Pulmonary artery endothelial cell (primary cell): ENCODE measurements at places on chromosomes 3 and 15. TPM values are rescaled to one million over a fixed set of nuclear protein-coding genes. Genes with fewer than 3 reads are reported as not detected.

The IFRD2 gene
- total RNA-seq: 148 and 187 TPM in 2 replicates

- DNase-seq: no peak
Measured at GRCh38 chr3:106083207-106083606, 214.4 kb upstream of the CBLB start.

The SI gene
- total RNA-seq: not detected in 2 replicates

DNA sequence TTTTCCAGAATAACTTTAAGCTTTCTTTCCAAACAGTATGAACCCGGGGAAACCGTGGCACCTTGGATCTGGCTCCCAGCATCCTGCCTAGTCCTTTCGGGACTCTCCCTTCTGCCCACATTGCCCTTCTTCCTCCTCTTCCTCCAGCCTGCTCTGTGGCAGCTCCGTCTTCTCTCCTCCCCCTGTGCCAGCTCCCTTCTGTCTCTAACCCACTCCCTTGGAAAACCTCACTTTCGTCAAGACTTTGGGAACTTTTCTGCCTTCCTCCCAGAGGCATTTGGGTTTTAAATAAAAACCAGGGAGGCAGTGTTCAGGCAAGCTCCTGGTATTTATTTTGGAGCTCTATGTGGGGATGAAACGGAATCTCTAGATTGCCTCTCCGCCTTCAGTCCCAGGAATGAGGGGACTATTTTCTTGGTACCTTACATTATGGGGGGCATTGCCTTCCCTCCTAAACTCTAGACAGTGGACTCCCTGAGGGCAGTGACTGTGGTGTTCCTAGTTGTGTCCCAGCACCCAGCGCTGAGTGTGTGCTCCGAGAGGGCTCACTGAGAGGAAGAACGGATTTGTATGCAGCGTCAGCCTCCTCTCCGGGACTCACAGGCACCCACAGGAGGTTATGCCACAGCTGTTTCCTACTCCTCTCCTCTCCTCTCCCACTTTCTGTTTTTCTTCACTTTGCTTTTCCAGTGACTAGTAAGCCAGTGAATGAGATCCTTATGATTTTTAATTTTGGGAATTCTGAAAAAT lies 105.4 kb upstream of the MRPS22 start:
- no peak for DNase-seq

The ACKR4 gene
- 4.4 and 7.7 TPM in 2 replicates for total RNA-seq

The BCHE gene
- under 0.01 TPM in 1 of 2 replicates, not detected in the other for total RNA-seq

DNA sequence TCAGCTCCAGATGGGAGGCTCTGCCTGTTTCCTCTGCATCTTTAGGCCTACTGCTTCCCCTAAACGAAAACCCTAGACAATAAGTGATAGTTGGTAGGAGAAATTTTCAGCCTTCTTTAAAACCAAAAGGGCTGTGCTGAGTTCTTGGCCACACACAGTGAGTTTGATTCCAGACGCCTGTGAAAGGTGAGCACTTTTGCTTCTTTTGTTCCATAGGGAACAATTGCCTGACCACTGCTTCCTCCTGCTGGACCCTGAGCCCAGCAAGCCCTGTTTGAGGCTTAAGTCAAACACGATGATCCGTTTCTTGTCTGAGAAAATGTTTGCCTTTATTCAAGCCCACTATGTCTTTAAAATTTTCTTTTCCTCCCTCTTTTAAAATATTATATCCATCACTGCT lies 493.9 kb downstream of the ZIC1 start:
- DNase-seq: no peak

DNA sequence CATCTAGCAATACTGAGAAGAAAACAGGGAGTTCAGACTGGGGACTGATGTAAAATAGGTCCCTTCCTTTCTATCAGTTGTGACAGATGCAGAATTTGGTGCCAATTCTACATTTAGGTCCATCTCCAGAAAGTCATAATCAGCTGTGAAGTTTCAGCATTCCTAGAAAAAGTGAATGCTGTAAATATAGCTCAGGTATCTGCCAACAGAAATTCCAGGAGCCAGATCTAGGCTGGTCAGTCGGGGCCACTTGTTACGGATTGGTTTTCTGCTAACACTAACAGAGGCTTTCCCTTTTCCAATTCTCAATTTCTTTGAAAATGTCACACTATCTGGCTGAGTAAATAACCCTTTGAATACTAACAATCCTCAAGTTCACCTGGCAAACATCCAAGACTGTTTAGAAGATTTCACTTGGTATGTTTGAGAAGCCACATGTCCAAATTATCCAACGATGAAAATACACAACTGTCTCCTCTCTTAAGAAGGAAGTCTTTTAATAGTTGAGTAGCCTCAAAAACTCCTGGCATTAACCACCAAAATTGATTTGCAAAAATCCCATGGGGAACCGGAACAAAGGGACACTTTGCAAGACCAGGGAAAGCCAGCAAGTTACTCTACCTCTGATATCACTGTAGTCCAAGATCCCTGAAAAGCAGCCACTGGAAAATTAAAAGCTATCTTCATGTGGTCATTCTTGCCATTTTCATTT lies 222.3 kb downstream of the ZMAT3 start:
- DNase-seq: no peak

The ENTPD3 gene
- 0.07 TPM in 1 of 2 replicates, not detected in the other for total RNA-seq

DNA sequence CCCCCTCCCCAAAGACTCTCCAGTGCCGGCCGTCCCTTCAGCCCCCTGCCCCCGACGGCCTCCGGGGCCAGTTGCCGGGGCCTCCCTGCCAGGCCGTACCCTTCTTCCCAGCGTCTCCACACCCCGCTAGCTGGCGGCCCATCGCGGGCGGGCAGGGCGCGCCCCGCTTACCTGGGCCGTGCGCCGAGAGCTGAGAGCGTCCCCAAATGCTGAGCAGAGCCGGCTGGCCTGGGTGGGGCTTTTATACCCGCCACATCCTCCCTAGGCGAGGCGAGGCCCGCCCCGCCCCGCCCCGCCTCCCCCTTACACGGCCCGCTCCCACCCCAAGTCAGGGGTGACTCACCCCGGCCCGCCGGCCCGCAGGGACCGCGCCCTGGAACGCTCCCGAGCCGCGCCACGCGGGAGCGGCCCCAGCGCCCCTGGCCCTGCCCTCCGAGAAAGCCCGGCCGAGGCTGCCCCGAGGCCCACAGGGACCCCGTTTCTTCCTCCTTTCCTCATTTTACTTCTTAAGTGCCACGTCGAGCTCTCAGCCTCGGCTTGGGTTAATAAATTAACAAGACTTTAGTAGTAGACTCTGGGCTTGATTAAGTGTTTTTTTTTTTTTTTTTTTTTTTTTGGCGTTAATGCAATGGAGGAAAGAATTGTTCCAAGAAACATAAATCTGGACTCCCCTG lies at the start of gene ANXA2:
ANXA2 (minus strand) TSS at position 215 of the 674 bp plus-strand sequence. CDS start 11,911 bp downstream, outside the sequence.
- no peak for DNase-seq

The TTLL13 gene
- total RNA-seq: 0.04 TPM in 1 of 2 replicates, not detected in the other

DNA sequence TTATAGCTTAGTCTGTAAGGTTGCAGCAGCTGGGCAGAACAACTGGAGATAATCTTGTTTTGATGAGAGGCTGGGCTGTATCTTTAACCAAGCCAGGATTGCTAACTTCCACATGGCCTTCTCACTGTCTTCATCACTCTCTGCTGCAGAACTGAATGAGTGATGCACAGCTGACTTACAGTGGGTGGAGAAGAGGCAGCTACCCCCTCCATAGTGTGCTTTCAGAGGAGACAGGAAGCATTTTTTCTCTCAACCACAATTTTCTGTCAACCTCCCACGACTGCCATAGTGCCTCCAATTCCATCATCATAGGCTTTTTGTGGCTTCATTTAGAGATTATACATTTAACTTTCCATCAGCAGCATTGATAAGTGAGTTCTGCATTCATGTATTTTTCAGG lies 168.2 kb downstream of the CLSTN2 start:
- no peak for DNase-seq

- DNase-seq: no peak
Measured at GRCh38 chr15:55628369-55628730, 40.2 kb upstream of the PYGO1 start.

GRCh38 chr3:157500232-157500631 lies 3.0 kb downstream of the VEPH1 start:
- DNase-seq: no peak

- no peak for DNase-seq
Measured at GRCh38 chr15:70399204-70399603, 301.5 kb upstream of the TLE3 start.

The CHRNA3 gene
- total RNA-seq: not detected in 2 replicates

The SLTM gene
- 48.1 and 68.3 TPM in 2 replicates for total RNA-seq
